ENCODE measurements at places on chromosomes 5 and 9.

DNA sequence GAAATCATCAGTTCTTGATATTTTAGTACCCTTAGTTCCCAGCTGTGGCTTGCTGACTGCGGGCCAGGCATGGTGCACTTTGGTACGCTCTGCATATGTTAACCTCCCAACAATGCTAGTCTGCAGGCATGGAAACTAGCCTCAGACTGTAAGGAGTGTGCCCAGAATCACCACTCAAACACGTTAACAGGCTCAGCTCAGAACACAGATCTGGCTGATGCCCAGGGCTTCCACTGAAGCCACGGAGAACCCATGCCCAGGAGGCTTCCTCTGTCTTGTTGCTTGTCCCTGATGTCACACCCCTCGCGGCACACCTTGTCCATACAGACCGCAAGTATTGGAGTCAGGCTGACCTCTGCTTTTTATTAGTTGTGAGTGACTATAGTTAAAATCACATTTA is 187.2 kb upstream of the OTULINL start:
- no peak for DNase-seq

DNA sequence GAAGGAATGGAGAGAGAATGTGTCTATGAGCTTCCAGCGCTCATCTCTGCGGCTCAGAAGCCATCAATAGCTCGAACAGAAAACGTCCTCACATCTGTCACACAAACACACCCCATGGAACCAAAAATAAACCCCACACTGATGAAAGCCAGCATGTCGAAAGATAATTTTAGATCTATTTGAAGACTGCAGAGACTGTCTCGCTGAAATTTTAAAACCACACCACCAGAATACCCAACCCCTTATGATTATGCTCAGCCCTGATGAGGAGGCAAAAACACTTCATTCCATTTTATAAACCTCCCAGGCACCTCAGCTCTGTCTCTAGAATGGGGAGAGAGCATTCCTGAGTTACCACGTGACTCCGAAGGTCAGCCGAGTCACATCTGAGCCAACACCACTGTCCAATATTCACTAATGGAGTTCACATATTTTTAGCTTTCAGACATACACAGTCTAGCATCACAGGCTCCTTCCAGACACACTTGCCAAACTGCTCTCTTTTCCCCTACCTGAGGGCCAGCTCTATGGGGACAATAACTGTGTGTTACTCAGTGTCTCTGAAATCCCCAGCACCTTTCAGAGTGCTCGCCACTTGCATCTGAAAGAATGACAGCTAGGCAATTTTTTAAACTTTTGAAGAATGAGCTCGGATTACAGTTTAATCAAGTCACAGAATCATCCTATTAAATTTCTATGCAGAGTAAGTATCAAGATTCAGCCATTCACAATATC is 63.2 kb downstream of the SERINC5 start:
- DNase-seq, result no peak

DNA sequence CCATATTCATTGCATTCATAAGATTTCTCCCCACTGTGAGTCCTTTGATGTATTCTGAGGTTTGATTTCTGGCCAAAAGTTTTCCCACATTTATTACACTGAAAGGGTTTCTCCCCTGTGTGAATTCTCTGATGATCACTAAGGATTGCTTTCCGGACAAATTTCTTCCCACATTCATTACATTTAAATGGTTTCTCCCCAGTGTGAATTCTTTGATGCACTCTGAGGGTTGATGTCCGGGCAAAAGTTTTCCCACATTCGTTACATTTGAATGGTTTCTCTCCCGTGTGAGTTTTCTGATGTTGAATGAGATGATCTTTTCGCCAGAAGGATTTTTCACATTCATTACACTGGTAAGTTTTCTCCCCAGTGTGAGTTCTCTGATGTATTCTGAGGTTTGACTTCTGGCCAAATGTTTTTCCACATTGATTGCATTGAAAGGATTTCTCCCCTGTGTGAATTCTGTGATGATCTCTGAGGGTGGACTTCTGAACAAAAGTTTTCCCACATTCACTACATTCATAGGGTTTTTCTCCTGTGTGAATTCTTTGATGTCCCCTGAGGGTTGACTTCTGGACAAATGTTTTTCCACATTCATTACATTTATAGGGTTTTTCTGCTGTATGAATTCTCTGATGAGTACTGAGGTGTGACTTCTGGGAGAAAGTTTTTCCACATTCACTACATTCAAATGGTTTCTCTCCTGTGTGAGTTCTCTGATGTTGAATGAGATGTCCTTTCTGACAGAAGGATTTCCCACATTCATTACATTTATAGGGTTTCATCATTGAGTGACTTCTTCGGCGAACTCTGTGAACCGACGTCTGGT is 18.8 kb downstream of the ZNF510 start:
- DNase-seq, result no peak

DNA sequence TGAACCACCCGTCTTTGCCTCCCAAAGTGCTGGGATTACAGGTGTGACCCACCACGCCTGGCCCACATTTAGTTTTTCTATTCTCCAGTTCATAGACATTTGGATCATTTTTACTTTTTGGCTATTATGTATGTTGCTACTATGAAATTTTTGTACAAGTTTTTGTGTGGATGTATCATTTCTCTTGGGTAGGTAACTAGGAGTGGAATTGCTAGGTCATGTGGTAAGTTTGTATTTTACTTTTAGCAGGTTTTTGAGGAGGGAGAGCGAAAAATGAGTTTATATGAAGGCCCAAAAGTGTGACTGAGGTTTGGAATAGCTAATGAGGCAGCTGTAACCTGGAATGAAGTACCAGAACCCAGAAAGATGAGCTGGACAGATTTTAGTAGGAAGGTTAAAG is 35.2 kb downstream of the ARHGAP26 start:
- no peak for DNase-seq
